ENCODE measurements at places on chromosomes 11 and 22.
A peak's percentile ranks its signal among the peaks of the same experiment; 100 is the strongest.

DNA sequence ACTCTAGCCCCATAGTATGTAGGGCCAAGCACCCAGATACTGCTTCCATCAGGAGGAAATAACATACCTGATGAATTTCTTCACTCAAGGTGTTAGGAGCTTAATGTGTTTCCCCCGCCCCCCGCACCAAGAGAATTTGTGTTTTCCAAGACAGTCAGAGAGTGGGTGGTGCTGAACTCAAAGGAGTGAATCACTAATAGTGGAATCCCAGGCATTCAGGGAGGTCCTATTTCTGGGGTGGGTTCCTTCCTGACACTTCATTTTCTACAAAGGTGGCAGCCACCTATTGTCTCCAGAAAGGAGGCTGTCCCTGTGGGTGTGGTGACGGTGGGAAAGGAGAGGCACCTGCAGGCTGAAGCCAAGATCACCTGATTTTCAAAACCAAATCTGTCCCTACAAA lies 50.8 kb upstream of the ELF5 start:
- no peak for DNase-seq

- DNase-seq: no peak
Measured at GRCh38 chr22:42967933-42968332, 47.0 kb downstream of the PACSIN2 start.

DNA sequence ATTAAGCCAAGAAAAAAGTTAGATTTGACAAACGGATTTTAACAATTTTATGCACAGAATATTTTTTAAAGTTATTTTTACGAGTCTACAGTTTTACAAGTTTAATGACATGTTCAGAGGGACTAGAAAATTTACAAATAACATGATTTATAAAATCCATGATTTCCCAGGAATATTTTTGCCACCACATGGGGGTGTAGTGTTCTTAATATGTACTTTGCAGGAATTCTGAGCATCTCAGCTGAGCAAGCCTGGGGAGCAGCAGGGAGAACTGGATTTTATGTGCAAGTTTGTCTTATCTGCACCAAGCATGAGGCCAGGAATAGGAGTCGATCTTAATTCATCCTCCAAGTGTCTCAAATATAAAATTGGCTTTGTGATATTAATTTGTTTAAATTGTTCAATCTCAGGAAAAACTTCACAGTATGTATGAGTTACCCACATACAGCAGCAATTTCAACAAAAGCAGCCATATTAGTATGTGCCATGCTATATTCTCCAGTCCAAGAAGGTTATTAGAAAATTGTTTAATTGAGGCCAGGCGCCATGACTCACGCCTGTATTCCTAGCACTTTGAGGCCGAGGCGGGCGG lies 826.3 kb downstream of the DLG2 start:
- DNase-seq: peak; percentile 8

DNA sequence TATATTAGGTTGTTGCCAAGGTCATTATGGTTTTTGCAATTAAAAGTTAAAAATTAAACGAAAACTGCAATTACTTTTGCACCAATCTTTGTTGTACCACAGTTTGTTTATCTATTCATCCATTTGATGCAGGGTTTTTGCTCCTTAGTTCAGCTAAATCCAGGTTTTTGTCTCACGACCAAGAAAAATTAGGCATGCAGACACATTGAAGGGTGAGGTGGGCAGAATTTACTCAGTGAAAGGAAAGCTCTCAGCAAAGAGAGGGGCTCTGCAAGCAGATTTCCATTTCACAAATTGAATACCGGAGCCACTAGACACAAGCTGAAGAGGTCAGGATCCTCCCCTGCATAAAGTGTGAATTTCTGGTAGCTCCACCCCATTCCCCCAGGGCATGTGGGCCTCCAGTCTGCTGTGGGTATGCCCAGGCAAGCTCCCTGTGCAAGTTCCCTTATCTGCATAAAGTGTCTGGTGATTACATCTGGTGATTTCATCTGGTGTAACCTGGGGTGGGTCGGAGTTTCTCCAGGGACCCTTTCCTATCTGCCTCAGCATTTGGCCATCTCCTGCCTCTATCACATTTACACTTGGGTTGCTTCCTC lies 33.3 kb downstream of the APOL6 start:
- no peak for DNase-seq

- no peak for DNase-seq
Measured at GRCh38 chr22:17264321-17265052, 45.3 kb upstream of the ADA2 start.

DNA sequence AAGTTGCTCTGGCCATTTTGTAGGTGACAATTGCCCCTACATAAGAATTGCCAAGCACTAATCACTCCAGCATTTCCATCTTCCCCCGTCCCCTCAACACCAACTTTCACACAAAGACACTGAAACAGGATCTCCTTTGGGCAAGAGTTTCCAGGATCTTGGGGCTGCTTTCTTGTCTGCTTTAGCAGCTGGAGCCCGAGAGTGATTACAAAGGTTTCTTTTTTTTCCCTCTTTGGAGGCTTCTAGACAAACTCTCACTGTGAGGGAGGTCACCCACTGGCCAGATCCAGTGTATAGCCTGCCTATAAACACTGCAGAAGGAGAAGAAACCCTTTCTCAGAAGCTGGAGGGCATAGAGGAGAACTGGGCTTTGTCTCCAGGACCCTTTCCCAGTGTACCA lies 92.5 kb downstream of the APIP start:
- no peak for DNase-seq

GRCh38 chr22:44372611-44373010 lies 59.9 kb upstream of the SHISAL1 start:
- DNase-seq: no peak

- no peak for DNase-seq
Measured at GRCh38 chr22:30905696-30906341, 62.8 kb downstream of the MORC2 start.

DNA sequence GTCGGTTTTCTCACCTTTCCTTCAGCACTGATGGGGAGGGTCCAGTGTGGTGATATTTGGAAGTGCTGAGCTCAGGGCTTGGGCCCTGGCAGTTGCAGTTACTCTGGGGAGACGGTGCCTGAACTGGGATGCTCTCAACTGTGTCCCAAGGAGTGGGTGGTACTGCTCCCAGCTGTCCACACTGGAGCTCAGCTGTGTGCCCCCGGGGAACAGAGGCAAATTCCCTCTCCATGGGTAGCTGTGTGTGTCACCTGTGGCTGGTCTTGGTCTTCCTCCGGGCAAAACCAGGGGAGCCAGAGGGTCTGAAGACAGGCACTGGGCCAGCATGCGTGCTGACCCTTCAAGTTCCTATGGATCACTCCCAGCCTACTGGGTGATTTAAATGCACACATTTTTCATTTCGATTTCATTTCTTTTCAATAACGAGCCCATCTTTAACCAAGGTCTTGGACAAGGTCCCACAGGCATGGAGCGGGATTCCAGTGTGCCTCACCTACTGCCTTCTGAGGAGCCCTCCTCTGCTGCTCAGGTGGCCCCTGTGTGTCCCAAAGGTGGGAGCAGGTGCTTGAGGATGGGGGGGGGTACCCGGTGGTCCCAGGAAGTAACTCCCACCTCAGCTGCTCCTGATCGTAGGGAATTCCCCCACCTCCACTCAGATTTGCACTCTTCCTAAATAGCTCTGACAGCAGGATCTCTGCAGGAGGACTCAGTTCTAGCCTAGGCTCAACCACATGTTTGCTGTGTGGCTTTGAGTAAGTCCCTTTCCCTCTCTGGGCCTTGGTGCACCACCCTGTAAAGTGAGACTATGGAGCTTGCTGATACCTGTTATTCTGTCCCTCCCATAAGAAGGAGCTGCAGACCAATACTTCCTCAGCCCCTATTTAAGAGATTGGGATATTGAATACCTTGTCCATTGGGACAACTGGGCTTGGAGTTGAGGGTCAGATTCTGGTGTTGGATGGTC lies 16.8 kb downstream of the PRDM11 start:
- no peak for DNase-seq

GRCh38 chr11:75028724-75029123 lies 40.0 kb downstream of the NEU3 start:
- no peak for DNase-seq

DNA sequence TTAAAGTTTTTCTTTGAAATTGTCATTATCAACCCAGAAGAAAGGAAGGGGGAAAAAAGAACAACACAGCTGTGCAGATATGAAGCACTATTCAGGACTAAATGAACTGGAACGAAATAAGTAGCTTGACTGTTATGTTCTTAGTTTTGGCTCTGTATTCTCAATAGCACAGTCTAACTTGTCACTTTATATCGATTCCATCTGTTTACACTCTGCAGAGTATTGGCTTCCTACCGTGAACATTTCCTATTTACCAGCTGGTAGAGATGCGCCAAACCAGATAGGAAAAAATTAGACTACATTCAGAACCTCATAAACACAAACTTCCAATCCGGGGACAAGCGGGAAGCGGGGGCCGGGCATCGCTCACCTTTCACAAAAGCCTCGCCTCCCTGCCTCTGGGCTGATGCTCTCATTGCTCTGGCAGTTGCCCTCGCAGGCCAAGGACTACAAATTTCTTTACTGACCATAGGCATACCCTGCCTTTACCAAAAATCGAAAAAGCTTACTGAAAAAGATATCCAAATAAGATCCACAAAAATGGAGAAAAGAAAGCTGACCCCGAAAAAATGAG lies 66.2 kb downstream of the EFCAB6 start:
- no peak for DNase-seq

DNA sequence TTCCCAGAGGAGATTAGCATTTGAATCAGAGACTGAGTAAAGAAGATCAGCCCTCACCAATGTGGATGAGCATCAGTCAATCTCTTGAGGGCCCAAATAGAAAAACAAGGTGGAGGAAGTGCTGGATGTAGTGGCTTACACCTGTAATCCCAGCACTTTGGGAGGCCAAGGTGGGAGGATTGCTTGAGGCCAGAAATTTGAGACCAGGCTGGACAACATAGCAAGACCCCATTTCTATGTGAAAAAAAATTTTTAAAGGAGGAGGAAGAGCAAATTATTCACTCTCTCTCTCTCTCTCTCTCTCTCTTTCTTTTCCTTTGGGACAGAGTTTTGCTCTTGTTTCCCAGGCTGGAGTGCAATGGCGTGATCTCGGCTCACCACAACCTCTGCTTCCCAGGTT lies 18.1 kb upstream of the CAPRIN1 start:
- no peak for DNase-seq

- no peak for DNase-seq
Measured at GRCh38 chr11:112637076-112637475, 324.1 kb upstream of the NCAM1 start.

- DNase-seq: peak; percentile 32
Measured at GRCh38 chr11:130601141-130601540, 152.7 kb downstream of the ADAMTS15 start.

DNA sequence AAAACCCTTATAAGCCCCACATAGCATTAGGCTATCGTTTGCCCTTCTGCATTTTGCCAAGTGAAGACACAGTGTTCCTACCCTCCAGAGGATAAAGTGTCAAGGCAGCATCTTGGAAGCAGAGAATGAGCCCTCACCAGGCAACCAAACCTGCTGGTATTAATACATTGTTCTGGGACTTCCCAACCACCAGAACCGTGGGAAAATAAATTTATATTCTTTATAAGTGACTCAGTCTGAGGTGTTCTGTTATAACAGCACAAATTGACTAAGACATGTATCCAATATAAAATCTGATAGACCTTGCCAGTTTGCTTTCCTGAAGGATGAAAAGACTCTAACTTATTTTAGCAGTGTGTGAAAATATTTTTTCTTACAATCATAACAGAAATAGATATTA lies 792.5 kb upstream of the LRRC4C start:
- DNase-seq: no peak

- no peak for DNase-seq
Measured at GRCh38 chr22:40026641-40027040, 31.9 kb downstream of the FAM83F start.

- DNase-seq: no peak
Measured at GRCh38 chr11:37504060-37504611, 906.1 kb upstream of the RAG2 start.

DNA sequence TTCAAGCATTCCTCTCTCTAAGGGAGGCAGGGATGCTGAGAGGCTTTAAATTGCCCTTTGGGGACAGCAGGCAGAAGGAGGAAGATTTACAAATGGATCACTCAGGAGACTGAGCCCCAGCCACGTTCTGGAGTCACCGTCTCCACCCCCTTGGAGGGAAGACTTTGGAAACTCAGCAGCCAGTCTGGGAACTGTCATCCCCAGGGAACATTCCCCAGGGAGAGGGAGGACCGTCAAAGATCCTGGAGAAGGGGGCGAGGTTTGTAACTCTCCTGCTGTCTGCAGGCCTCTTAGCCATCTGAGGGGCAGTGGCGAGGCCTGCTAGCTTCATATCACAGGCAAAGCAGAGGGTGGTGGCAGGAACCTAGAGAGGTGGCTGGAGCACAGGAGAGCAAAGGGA lies 56.1 kb upstream of the SLC22A12 start:
- no peak for DNase-seq

DNA sequence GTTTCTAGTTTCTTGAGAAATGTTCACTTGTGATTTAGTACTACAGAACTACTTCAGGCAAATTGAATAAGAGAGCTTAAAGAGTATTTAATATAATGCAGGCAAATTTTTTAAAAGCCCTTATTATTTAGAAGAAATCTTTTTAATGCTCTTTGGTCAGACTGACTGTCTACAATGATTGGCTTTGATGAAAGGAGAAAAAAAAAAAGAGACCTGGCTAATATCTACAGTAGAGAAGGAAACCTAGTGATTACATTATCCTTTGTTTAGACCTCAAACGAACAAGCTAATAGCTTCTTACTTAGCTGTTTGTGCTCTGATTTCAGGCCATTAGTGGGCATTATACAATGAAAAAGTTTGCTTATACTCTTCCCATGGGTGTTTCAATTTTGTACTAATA lies 1043.1 kb downstream of the JRKL start:
- DNase-seq: no peak

DNA sequence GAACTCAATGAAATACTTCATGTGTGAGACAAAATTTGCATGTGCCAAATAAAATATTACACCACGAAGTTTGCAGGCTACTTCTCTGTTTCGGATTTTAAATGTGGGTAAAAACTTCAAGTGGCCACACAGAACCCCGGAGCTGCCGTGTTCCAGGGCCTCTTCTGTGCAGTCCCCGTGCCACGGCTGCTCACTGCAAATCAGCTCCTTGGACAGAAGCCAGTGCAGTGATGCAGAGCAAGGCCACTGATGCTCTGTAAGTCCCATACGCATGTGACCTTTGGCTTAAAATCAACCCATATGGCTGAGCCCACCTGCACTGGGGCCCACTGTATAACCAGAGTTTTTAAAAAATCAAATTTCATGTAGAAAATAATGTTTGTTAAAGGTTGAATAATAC lies 1309.4 kb downstream of the TBC1D22A start:
- no peak for DNase-seq

GRCh38 chr11:73024639-73025038 lies 117.5 kb downstream of the FCHSD2 start:
- no peak for DNase-seq

DNA sequence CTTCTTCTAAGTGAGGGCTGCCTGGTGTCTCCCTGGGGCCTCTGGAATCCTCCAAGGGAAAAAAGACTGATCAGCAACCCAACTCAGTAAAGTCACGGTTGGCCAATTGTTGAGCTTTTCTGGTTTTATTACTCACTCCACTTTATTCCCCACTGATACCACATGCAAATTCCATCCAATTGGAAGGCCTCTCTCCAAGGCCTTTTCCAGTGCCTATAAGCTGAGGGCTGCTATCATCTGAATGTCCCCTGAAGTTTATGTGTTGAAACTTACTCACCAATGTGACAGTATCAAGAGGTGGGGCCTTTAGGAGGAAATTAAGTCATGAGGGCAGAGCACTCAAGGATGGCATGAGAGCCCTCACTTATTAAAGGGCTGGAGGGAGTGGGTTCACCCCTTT lies 463.3 kb downstream of the BUD13 start:
- no peak for DNase-seq
